HFFc6 (cell line): ENCODE measurements at places on chromosomes 3 and 15. TPM values are rescaled to one million over a fixed set of nuclear protein-coding genes. Genes with fewer than 3 reads are reported as not detected.

- no peak for DNase-seq
Observed at GRCh38 chr15:59549301-59550185, 62.0 kb upstream of the GCNT3 start.

The CD200R1 gene
- total RNA-seq, result not detected in 3 replicates

DNA sequence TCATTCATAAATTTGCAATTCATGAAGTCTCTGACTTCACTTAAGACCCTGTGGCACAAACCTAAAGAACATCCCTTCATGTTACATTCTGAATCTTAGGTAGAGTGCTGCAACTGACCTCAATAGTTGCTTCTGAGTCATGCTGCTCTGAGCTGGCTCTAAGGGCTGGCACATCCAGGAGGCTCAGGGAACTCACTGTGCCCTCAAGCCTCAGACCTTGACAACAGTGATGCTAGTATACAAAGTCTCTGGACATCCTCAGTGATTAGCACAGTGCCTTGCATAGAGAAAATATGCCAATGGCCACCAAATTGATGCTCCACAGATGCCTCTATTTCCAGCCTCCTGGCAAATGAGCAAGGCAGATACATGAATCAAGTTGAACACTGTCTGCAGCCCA, 740.9 kb upstream of the LMCD1 start:
- no peak for DNase-seq

DNA sequence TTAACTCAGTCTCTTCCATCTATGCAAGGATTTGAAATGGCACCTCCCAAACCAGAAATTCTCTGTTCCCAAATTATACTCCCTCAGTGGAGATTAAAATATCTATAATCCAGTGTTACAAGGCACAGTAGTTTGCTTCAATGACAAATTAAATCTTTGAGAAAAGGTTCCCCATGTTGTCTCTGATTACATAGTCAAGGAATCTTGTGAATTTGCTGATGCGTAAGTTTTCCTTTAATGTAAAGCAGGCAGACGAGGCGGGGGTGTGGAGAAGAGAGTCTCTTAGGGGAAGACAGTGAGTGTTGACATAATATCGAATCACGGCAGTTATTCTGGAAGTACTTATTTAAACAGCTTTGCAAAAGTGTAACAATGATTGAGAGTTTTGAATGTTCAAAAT, 236.4 kb upstream of the RARB start:
- DNase-seq, result no peak

DNA sequence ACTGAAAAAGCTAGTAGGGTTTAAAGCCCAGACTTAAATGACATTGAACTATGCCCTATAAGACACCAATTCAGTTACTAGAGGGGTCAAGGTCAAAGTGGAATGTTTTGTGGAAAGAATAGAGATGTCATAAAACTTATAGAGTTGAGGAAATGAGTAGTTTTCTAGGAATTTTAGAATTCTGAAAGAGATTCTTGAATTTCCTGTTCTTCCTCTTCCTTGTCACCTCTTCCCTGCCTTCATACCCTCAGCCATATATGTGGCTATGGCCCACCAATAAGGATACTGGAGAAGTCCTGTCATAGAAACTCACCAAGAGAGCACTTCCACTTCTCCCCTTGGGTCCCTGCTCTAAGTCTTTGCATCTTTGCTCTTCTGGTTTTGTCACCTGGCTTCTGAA, 104.9 kb upstream of the TGFBR2 start:
- DNase-seq, result no peak

The FBXL22 gene
- 0.26 to 0.87 TPM (median 0.58 TPM) in 3 replicates for total RNA-seq

DNA sequence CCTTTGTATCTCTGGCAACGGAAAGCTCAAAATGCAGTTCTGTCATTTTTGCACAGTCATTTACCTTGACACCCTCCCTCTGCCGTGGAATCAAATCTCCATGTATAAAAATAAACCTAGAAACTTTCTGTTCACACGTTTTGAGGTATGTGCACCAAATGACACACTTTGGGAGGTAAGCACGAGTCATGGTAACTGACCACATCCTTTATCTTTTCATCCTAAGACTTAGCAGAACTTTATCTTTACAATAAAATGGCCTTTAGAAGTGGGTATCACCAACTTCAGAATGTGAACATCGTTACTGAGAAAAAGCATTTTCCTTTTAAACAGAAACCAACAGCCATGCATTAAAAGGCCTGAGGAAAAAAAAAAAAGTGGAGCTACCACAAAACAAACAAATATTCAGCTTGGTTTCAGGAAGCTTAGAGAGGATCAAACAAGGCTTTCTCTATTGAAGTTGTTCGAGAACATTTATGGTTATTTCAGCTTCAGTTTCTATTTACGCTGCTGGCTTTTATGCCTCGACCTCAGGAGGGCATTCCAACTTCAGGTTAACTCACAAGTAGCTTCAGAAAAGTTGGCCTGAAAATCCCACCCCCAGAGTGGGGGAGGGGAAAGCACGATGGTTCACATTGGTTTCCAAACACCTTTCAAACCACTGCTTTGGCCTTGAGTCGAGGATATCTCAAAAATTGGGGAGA, 171.1 kb upstream of the ICE2 start:
- no peak for DNase-seq

The SNTN gene
- not detected in 3 replicates for total RNA-seq

DNA sequence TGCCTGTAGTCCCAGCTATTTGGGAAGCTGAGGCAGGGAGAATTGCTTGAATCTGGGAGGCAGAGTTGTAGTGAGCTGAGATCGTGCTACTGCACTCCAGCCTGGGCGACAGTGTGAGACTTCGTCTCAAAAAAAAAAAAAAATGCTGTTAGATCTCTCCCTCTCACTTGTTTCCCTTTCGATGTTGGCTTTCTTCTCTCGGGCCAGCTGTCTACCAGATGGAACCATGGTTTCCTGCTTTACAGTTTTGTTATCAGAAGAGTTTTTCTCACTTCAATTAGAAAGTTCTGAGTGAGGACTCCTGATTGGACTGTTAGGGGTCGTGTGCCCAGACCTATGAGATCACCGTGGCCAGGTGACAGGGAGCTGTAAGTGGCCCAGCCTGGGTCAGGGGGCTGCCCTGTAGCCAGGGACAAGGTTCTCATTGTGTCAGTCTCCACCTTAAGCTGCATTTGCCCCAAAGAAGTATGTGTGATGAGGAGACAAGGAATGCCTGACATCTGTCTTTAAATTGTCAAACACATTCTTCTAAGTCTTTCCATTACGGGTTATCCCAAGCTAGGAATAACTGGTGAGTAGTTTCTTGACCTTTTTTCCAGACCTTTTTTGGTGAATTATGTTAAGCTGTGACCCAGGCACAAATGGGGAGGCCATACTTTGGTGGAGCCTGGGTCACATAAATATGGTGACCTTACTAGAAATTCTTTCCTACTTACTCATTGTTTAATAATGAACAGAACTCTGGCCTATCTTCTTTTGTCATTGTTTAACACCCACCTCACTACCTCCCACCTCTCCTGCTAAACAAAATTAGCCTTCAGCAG, 25.2 kb downstream of the SNAPC5 start:
- DNase-seq, result peak; percentile 9

The NOX5 gene
- total RNA-seq, result 0.18 and 0.57 TPM in 2 replicates

- DNase-seq, result no peak
Observed at GRCh38 chr3:153163393-153163724, 1.3 kb downstream of the RAP2B start.

The TICRR gene
- 3.2 and 4.4 TPM in 2 replicates for total RNA-seq

The ECE2 gene
- total RNA-seq, result not detected in 3 replicates

The CEP19 gene
- 1.9 to 2.6 TPM (median 2.2 TPM) in 3 replicates for total RNA-seq

- no peak for DNase-seq
Observed at GRCh38 chr15:91407269-91407889, 307.3 kb downstream of the SV2B start.

DNA sequence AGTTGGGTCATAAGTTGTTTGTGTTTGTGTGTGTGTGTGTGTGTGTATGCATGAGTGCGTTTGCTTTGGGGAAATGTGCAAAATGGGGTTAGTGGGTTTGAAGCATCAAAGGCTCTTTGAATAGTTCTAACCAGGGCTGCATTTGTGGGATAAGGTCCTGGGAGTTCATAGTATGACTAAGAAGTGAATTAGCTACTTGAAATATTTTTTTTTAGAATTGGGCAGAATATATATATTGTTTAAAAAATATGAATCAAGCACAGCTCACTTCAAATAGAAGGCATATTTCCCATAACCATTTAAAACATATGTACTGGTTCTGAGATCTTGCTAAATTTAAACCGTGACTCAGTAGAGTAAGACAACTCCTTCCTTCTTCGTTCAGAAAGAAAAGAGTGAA, 43.1 kb downstream of the IGF2BP2 start:
- DNase-seq, result peak; percentile 71

GRCh38 chr3:135099734-135100355, 304.8 kb downstream of the EPHB1 start:
- DNase-seq, result no peak

The STRIT1 gene
- total RNA-seq, result not detected in 3 replicates

- DNase-seq, result no peak
Observed at GRCh38 chr15:69131362-69132220, 28.8 kb upstream of the GLCE start.

- DNase-seq, result no peak
Observed at GRCh38 chr3:142104763-142105162, 44.6 kb downstream of the TFDP2 start.

DNA sequence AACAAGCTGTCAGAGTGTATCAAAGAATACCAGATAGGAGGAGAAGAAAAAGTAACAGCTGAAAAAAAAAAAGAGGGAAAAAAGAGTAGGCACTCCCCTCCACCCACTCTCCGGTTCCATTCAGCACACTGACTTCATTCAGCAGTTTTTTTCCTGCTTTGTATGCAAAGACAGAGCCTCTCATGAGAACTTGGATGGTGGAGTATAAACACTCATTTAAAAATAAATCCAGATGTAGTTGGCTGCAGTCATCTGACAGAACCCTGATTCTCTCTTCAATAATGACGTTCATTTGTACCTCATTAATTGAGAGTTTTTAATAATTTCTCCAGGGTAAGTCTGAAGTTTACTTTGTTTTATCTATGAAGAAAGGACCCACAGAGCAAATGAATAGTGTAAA, 81.0 kb downstream of the TMEM108 start:
- DNase-seq, result no peak

- no peak for DNase-seq
Observed at GRCh38 chr3:130728037-130728436, 18.6 kb downstream of the PIK3R4 start.

The CLEC3B gene
- 1.00 and 1.1 TPM in 2 replicates for total RNA-seq

DNA sequence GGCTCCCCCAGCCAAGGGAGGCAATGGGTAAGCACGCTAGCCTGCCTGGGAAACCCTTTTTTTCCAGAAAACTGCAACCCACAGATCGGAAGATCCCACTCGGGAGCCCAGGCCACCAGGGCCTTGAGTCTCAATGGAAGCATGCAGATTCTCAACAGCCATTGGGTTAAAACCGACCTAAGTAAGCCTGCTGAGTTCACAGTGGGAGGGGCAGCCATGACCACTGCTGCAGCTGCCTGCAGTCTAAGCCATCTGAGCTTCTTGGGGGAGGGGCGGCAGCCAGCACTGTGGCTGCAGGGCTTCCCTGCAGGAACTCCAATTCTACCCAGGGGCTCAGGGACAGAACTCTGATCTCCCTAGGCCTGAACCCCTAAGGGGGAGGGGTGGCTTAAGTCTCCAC, 82.0 kb downstream of the DPPA2 start:
- no peak for DNase-seq

DNA sequence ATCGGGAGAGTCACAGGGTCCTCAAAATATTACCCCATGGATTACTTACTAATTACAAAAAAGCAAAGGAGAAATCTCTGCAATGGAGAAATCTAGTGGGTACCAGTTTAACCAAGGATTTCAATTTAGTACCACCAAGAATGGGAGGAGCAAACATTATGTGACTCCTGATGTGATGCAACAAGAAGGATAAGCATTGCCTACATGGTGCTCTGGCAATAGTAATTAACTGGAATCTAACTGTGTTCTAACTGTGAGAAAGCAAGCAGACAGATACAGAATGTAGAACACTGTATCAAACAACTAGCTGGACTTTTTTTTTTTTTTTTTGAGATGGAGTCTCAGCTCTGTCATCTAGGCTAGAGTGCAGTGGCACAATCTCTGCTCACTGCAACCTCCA, 159.2 kb downstream of the TNIK start:
- no peak for DNase-seq

DNA sequence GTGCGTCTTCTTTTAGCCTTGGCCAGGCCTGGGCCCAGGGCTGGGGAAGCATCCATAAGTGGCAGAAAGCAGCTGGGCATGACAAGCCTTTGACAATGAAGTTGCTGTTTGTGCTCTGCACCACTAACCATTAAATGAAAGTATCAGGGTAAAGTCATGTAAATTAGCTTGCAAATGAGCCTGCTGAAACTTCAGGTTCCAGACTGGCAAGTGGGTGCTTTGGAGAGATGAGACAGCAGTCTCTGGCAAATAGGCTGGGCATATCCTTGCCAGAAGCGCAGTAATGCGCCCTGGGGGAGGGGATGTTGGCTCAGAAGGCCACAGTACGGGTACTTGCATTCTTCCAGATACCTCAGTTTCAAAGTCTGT, 40.7 kb downstream of the RAB6B start:
- DNase-seq, result no peak

DNA sequence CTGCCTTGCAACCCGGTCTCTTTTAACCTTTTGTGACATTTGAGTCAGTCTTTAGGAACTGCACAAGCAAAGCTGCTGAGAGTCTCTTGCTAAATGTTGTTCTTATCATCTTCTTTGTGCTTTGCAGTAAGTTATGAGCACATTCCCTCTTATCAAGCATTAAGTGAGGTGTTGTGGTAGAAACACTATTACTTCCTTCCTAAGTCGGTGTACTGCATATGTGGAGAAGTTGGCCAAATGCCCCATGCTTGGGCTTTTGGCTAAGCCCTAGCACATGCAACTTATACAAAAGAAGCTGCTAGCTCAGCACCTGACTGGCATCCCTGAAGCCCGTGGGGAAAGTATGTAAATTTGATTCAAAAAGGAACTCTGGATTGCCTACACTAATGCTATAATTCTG, 136.5 kb upstream of the RBMS3 start:
- DNase-seq, result no peak

GRCh38 chr15:51668446-51668845, 12.9 kb upstream of the SCG3 start:
- no peak for DNase-seq

GRCh38 chr15:69637818-69638217, 185.2 kb downstream of the RPLP1 start:
- DNase-seq, result no peak

DNA sequence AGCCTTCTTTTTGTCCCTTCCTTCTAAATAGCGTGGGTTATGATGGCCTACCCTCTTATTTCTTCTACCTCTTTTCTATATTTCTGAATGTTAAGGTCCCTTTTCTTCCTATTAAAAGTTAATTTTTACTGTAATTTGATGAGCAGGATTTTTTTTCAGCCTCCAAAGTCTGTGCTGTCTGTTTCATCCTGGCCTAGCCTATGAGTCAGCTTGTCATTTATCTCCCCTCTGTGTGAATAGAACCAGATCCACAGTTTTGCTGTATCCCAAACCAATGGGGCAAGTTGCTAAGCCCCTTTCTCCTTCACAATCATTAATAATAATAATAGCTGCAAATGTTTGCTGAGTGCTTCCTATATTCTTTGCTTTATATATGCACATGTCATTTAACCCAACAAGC, 18.1 kb upstream of the C3orf38 start:
- no peak for DNase-seq

GRCh38 chr3:19598870-19599269, 335.1 kb downstream of the EFHB start:
- no peak for DNase-seq

The FEM1B gene
- 38.0 to 43.4 TPM (median 42.3 TPM) in 3 replicates for total RNA-seq
